ENCODE measurements at places on chromosomes 2 and 18.

DNA sequence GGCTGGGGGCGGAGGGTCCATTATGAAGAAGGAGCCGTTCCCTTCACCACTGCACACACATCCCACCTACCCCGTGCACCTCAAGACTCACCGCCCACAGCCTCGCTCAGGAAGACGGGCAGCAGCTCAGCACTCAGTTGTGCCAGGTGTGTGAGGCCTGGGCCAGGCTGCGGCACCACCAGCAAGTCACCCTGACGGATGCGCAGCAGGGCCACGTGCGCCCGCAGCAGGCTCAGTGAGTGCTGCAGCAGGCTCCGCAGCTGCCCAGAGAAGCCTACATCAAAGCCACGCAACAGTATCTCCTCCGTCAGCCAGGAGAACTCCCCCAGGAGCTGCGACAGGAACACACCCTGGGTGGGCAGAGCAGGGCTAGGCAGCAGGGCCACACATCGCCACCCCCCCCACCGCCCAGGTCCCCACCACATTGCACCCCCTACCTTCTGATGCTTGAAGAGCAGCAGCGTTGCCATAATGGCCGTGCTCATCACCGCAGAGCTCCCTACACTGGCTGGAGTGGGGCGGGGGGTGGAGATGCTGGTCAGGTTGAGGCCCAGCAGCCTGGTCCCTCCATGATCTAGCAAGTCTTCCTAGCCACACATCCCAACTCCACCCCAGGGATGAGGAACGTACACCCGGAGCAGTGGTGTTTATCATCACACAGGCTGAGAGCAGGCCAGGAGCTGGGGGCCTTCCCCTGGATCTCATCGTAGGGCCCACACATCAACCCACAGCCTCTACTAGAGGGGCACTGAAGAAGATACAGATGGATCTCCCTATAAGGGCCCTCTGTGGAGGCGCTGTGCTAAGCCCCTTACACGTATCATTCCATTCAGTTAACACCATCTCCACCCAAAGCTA, 10.2 kb downstream of the GPAT2 start:
- DNase-seq = no peak

- DNase-seq = no peak
Measured at GRCh38 chr18:59272891-59273758, at the start of gene RAX. Gene RAX, minus strand, starts transcription at chr18:59273454. Its CDS starts 248 bp downstream, at chr18:59273206.

- DNase-seq = no peak
Measured at GRCh38 chr2:43345391-43345813, 119.0 kb upstream of the ZFP36L2 start.

DNA sequence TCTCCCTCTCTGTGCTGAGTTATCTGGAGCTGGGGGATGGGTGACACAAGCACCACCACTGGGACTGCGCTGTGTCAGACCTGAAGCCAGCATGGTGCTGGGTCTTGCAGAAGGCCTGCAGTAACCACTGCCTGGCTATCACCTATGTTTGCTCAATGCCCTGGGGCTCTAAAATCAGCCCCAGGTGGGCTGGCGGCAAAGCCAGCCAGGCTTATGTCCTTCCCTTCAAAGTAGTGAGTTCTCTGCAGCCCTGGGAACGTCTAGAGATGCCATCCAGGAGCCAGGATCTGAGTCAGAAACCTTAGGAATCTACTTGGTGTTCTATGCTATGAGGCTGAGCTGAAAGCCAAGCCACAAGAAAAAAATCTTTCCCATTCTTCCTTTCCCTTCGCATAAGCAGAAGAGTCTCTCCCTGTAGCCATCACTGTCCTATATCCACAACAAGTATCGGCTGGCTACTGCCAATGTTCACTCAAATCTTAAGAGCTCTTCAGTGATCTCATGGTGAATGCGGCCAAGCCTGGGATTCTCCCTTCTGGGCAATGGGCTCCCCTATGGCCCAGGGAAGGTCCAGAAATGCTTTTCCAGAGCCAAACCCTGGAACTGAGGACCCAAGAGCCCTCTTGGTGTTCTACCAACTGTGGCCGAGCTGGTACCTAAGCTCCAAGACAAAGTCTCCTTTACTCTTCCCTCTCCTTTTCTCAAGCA, 248.7 kb downstream of the ZNF385B start:
- no peak for DNase-seq

- peak; percentile 68 for DNase-seq
Measured at GRCh38 chr2:69565431-69565839, 78.1 kb downstream of the AAK1 start.

- no peak for DNase-seq
Measured at GRCh38 chr18:57004366-57005121, 142.3 kb upstream of the BOD1L2 start.

DNA sequence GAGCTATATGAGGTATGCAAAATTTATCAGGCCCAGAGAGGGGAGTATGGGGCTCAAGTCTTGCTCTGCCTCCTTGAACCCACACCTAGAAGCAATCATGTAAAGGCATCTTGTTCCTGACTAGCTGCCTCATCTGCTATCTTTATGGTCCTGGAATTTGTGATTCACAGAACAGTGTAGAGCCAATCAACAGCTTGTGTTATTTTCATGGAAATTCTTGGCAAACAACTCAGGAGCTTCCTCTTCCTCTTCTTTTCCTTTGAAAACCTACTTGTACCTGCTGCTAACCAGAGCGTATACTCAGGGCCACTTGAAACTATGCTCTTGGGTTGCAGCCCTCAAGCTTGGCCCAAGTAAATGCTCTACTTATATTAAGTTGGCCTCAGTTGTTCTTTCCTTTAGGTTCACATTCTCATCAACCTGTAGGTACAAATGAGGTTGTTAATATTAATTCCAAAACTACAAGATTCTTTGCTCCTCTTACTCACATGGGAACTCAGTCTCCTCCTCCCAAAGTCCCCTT, 3.5 kb upstream of the NOSTRIN start:
- no peak for DNase-seq

DNA sequence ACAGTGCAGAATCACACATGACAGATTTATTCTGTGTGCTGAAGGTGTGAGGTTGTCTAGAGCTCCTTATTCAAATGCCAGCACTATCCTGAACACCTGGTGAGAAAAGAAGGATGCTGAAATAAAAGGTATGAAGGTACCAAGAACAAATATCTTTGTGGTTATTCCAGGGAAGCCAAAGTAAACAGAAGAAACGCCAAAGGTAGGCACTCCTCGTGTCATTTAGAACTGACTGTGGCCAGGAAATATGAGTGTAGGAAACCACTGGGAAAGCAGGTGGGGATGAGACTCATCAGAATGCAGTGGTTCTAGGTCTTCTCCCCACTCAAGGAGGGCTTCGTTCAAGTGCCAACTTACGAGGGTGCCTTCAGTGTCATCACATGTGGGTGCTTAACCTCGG, 80.8 kb downstream of the KIF5C start:
- no peak for DNase-seq

GRCh38 chr2:132774189-132774588, 104.2 kb upstream of the LYPD1 start:
- no peak for DNase-seq

DNA sequence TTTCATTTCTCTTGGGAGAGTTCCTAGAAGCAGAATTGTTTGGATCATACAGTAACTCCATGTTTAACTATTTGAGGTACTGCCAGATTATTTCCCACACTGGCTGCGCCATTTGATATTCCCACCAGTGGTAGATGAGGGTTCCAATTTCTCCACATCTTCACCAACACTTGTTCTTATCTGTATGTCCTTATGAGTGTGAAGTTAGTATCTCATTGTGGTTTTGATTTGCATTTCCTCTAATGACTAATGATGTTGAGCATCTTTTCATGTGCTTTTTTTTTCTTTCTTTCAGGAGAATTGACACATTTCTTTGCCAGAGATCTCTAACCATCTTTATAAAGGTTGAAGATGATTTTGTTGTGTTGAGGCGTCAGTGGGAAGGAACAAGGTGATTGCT, 4.1 kb upstream of the MGAT5 start:
- DNase-seq = no peak

- DNase-seq = no peak
Measured at GRCh38 chr2:165888171-165888570, 65.4 kb downstream of the TTC21B start.

DNA sequence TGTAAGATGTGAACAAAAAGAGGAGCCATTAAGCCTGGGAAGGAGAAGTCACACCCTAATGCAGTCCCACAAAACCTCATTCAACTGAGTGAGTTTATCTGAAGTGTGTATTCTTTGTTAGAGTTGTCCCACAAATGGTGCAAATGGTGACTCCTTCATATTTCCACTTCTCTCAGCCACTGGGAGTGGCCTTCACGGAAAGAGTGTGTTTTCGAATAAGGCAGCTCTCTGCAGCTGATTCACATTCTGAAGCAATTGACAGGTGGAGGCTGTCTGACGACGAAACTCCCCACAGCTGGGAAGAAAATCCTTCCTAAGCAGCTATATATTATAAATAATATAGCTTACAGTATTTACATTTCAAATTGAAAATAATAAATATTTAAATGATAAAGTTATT, 318.8 kb upstream of the TMEFF2 start:
- no peak for DNase-seq

GRCh38 chr18:904218-905090, at the start of gene ADCYAP1:
Gene ADCYAP1, plus strand, starts transcription at chr18:904871. Its CDS starts 516 bp downstream, at chr18:905387.
- no peak for DNase-seq

DNA sequence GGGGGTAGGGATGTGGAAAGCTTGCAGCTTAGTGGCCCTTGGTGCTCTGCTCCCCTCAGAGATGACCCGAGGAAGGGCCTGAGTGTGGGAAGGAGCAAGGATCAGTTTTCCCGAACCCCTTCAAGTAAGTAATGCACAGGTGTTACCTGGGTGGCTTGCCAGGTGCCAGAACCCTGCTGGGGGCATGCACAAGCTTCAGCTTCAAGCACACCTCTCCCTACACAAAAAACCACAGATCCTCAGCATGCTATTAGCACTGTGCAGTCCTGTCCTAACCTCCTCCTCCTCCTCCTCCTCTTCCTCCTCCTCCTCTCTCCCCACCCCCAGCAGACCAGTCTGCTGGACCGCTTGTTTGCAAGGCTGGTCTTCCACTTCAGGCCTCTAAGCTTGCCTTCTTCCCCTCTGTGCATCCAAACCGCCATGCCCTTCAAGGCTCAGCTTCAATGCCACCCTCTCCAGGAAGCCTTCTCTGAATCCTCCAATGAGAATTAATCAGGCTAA, 114.8 kb downstream of the ACAA2 start:
- no peak for DNase-seq

GRCh38 chr2:150464270-150464669, 23.2 kb downstream of the RND3 start:
- DNase-seq = no peak

- no peak for DNase-seq
Measured at GRCh38 chr2:58447586-58447985, 206.5 kb upstream of the FANCL start.

GRCh38 chr18:63446266-63446665, 24.0 kb upstream of the VPS4B start:
- no peak for DNase-seq

DNA sequence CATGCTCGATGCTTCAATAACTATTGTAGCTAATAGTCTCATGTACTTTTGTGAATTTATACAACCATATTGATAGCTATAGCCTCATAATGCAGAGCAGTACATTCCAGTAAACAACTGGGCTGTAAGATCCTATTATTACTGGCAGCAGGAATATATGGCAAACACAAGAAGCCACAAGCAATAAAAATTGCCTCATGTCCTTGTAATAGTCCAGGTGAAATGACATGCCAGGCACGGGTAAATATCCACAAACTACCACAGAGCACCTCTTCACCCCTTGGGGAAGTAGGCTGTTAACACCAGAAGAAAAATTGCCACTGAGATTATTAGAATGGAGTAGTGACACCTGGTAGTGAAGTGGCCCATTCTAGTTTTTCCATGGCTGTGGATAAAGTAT, 158.3 kb downstream of the MTX2 start:
- no peak for DNase-seq

- DNase-seq = no peak
Measured at GRCh38 chr2:118274841-118275510, 186.7 kb downstream of the INSIG2 start.

DNA sequence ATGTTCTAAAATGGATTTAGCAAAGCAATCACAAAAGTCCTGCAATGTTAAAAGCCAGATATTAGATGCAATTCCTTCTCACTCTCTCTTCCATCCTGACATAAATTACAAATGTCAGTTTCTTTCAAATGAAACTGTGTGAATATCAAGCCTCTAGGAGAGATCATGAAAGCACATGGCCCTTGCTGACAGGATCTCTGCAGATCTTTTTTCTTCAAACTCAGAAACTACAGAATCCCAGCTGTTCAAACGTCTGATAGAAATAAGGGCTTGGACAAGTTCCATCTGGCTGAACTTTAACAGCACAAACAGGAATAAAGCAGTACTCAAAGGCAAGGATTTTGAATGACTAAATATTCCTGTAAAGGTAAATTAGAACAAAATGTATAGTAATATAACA, 47.6 kb downstream of the PDE1A start:
- DNase-seq = no peak

DNA sequence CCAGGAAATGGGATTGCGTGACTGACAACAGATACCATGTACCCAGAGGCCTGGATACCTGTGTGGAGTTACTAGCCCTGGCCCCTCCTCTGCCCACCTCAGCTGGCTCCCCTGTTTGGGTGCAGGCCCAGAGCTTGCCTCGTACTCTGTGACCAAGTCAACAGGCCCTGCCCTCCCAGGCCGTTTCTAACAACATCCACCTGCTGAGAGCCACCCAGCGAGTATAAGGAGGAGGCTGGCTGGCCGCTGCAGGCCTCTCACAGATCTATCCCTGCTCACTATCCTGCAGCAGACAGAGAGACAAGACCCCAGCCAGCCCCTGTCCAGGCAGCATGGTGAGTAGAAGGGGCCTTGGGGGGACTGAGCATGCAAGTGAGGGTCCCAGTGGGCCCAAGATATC, 12.5 kb upstream of the TUBA4A start:
- DNase-seq = no peak

DNA sequence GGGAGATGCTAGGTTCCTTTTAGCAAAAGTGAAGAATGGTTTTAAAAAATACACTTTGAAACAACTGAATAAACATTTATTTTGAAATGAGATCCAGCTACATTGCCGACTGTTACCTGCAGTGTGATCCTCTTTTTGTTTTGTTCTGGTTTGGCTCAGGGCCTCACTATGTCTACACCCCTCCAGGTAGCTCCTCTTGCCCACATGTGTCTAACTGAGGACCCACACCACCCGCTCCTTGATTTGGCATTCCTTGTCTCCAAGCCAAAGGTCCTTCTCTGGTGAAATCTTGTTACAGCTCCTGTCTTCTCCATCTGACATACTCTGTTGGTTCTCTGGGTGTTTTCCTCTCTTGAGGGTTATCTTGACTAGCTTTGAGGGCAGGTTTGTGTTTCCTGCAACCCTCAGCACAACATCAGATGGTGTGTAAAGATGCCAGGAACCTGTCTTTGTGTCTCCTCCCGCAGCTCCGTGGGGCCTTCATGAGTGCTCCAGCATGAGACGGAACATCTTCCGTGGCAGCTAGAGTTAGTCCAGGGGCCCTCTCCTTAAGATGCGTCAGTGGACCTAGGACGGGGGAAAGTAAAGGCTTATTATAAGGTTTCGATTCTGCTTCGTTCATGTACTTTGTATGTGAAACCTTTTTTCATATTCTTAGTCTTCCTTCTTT, 32.1 kb downstream of the MAP4K4 start:
- peak; percentile 9 for DNase-seq

DNA sequence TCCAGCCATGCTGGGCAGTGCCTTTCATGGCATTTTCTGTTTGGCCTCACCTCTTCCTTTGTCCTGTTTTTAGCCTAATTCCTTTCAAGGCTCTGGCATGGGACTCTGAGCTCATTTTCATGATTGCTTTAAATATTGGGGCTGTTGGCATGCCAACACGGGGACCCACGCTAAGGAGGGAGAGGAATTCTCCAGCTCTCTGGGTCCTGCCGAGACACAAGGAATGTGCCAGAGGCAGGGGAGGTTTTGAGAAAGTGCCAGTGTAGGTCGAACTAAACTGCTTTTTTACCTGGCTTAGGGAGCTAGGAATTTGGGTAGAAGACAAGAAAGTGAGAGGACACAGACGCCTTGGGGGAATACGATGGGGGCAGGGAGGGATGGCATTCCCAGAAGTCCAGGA, 42.3 kb downstream of the RPL37A start:
- no peak for DNase-seq
